ENCODE measurements at places on chromosomes 13 and 19. TPM values are rescaled to one million over a fixed set of nuclear protein-coding genes. Genes with fewer than 3 reads are reported as not detected.

Gene ZNF541
- total RNA-seq, result 0.12 TPM

Gene CYP2A6
- not detected for total RNA-seq

Gene SULT2A1
- total RNA-seq, result not detected

Gene ZNF486
- total RNA-seq, result 8.7 TPM

Gene FCAR
- total RNA-seq, result not detected

Gene ZNF470
- total RNA-seq, result 4.9 TPM

Gene TPTE2
- not detected for total RNA-seq

Gene IZUMO4
- total RNA-seq, result 2.1 TPM

Gene SYDE1
- 25.1 TPM for total RNA-seq

Gene MEIOSIN
- total RNA-seq, result not detected

Gene MAST3
- 1.2 TPM for total RNA-seq
